ENCODE measurements at places on chromosomes 5 and 9.
A peak's percentile ranks its signal among the peaks of the same experiment; 100 is the strongest.

DNA sequence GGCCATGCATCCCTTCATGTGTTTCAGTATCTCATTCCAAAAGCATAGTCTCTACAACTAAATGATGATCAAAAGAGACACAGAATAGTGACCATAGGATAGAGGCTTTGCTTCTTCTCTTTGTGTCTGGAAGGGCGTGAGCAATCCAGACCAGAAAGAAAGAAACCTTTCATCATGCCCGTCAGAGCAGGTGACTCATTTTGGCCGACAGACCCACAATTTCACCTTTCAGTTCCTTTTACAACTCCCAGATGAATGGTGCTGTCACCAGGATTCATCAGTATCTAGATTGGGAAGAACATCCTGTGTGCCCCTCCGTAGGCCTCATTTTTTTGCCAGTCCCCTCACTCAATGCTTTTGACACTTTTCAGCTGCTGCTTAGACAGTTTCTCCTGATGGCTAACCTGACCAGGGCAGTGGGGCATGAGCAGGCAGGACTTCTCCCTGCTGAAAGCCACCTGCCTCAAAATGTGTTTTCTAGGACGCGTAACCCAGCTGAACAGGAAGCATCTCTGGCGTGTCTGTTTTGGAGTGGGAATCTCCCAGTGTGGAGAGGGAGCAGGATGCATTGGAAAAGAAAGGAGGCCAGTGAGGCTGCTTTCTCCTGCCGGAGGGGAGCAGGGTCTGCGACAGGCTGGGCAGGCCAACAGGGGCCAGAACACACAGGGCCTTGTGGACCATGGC, 21.2 kb downstream of the ABLIM3 start:
- DNase-seq = no peak

DNA sequence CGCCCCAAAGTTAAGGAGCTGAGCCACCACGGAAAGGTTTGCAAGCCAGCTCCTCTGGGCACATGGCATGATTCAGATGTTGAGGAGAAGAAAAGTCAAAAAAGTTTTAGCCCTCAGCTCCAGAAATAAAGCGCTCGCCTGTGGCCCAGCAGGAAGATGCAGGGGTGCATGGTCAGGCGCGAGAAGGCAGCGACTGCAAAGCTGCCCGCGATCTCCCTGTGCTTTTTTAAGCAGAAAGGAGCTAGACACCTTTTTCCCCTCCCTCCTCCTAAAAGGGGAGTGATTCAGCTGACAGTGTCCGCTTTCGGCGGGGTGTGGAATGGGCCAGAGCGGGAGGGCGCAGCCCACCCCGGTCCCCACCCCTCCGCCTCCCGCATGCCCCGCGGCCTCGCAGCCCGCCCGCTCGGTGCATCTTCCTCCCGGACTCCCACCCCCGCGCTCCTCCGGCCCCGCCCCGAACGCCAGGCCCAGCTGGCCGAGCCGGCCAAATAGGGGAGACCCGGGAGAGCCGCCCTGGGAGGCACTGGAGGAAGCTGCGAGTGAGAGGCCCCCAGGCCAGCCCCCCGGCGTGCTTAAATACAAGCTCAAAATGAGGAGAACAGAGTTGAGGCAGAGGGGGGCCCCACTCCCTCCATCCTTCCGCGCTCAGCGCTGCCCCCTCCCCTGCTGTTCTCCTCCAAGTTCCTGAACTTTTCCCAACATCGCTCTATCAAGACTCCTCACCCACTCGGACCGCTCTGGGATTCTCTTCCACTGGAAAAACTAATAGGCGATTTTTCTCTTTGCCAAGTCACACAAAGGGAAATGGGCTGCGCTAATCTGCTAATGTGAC, at the start of gene ADAMTS12:
Gene ADAMTS12 (minus strand): TSS at position 203 of the 832 bp plus-strand sequence. CDS start 134 bp downstream, at position 69.
- DNase-seq = peak; percentile 78

GRCh38 chr9:15369238-15369637, 53.4 kb upstream of the SNAPC3 start:
- no peak for DNase-seq

GRCh38 chr5:74949976-74950375, 83.8 kb upstream of the FAM169A start:
- DNase-seq = no peak

DNA sequence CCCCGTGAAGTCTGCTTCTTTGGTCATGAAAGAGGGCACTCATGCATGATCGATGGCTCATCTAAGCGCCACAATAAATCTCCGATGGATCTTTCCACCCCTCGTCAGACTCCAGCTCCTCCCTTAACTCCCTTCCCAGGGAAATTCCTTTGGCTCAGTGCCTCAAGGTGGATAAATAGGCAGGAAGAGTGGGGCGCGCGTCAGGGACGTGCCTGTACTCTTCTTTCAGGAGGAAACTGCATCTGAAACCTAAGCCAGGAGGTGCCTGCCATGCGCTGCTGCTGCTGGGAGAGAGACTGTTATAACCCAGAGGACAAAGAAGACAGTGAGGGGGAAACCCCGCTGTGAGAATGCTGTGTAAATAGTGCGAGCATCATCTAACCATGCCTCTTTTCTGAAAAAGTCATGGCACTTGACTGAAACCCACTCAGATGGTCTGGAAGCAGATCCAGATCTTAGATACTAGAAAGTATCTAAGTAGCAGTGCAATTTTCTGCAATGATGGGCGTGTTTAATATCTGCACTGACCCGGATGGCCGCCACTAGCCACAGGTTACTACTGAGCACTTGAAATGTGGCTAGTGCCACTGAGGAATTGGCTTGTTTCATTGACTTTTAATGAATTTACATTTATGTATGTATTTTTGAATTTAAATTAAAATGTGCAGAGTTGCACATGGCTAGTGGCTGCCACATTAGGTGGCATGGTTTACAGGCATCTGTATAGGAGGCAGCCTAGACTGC, 120.3 kb upstream of the BASP1 start:
- no peak for DNase-seq

DNA sequence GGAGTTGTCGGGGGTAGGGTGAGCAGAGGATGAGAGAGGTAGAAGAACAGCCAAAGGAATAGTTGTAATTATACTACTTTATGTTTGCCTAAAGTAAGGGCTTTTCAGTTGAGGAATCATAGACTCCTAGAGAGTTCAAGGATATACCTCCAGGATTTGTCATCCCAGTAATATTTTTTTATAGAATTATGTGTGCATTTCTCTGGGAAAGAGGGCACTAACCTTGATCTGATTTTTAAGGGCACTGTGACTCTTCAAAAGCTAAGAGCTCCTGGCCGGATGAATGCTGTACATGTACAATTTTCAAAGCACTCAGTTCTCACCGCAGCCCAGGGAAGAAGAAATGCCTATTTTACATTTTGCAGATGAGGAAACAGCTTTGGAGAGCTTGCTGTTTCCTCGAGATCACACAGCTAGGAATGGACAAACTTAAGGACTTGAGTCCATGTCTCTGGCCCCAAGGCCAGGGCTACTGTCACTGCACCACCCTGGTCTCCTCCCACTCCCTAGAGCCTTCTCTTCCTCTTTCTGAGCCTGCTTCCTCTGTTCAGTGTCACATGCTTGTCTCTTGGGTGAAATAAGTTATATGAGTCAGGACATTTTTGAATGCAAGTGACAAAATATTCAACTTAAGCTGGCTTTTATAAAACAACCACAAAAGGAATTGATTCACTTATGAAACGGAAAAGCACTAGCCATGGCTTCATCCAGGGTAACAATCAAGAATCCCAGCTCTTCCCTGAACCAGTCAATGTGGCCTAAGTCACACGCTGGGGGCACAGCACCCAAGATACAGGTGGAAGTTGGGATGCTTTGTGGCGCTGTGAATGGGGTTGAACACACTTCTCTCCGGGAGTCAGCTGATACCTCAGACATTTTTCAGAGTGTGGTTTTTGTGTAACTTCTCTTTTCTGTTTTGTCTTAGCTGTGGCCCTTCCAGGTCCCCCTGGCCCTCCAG, 45.7 kb upstream of the TGFBR1 start:
- DNase-seq = no peak
